Activated CD4-positive, alpha-beta T cell treated with anti-CD3 and anti-CD28 coated beads, Interleukin-2, amount 10 ng/mL, durations not matched to agents 24 days and 14 days (primary cell): ENCODE measurements at places on chromosomes 4 and X. TPM values are rescaled to one million over a fixed set of nuclear protein-coding genes. Genes with fewer than 3 reads are reported as not detected.
A peak's percentile ranks its signal among the peaks of the same experiment; 100 is the strongest.

DNA sequence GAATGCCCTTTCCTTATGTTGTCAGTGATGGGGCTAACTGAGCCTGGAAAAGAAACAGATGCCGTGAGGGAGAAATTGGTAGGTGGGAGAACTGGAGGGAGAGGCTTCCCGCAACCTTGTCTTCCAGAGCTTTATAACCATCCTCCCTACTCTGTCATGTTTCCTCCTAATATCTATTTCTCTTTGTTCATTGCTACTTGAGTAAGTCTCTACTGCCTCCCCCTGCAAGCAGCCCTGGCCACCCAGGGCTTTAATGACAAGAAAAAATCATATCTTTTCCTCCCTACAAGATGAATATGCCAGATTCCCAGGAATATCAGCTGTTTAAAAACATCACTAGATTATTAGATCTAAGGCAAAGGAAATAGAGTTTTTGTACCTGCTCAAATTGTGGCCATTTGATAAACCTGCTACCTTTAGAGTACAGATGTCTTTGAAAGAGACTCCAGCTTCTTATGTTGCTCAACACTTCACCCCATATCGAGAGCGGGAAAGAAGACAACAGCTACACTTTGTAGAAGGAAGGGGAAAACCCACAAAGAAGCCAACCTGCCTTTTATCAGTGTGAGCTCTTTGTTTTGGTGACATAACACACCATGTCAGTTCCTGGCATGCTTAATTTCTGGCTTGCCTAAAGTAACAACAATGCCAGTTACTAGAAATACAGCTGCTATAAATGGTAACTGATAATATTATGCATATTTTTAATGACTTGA is 186.6 kb upstream of the LEF1 start:
- H3K27me3 ChIP-seq, result no peaks in the 10 kb centered on the region
- H3K27ac ChIP-seq, result peak overlapping the region; percentile 26
- H3K36me3 ChIP-seq, result no peaks in the 10 kb centered on the region
- peak overlapping the region; percentile 71 for H3K4me3 ChIP-seq
- DNase-seq, result peak; percentile 88
- peaks cover 49% of the 10 kb centered on the region for H3K4me1 ChIP-seq

GRCh38 chr4:85391071-85391470 is 83.9 kb upstream of the ARHGAP24 start:
- H3K27me3 ChIP-seq, result no peaks in the 10 kb centered on the region
- H3K36me3 ChIP-seq, result no peaks in the 10 kb centered on the region
- H3K4me3 ChIP-seq, result no peak overlapping the region
- no peak for DNase-seq

- H3K36me3 ChIP-seq, result no peaks in the 10 kb centered on the region
- peaks cover 17% of the 10 kb centered on the region for H3K4me1 ChIP-seq
- H3K27ac ChIP-seq, result no peak overlapping the region
- DNase-seq, result no peak
- no peak overlapping the region for H3K4me3 ChIP-seq
- peaks cover 13% of the 10 kb centered on the region for H3K27me3 ChIP-seq
These were observed 42.4 kb upstream of the ATP6AP2 start for GRCh38 chrX:40538406-40538805.

AIFM1 gene
- total RNA-seq, result 44.4 and 47.7 TPM in 2 replicates

TMPRSS11A gene
- not detected in 2 replicates for total RNA-seq

TCEAL5 gene
- not detected in 2 replicates for total RNA-seq

P2RY8 gene
- total RNA-seq, result 19.1 and 19.5 TPM in 2 replicates

TLL1 gene
- not detected in 2 replicates for total RNA-seq
